Muscle of arm (tissue), 14 donors: ENCODE measurements at places on chromosomes 13 and 19.
A peak's percentile ranks its signal among the peaks of the same experiment; 100 is the strongest.

GRCh38 chr19:33273881-33274662, 28.3 kb downstream of the CEBPA start:
- peak; percentile 36 for DNase-seq

DNA sequence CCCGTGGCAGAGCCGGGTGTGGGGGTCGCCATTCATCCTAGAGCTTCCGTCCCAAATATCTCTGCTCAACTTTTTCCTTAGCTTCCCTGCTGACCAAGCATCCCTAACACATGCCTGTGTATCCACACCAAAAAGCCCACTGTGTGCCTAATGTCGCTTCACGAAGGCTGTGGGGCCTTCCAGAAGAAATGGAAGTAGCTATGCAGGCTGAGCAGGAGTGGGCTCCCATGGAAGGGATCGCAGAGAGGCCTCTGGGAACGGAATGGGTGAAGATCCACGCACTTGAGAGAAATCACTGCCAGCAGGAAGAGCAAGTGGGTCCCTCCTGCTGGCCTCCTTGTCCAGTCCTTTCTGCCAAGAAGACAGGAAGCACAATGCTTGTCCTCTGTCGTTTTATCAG, 136.0 kb downstream of the SOX1 start:
- no peak for DNase-seq

GRCh38 chr19:56983171-56983570, 136.6 kb upstream of the USP29 start:
- no peak for DNase-seq

- peak; percentile 47 for DNase-seq
Observed at GRCh38 chr19:34172661-34173192, 423 bp downstream of the LSM14A start.

- no peak for DNase-seq
Observed at GRCh38 chr19:54354761-54355160, 10.0 kb downstream of the LAIR1 start.

- no peak for DNase-seq
Observed at GRCh38 chr13:90768116-90768515, 579.4 kb upstream of the MIR17HG start.

DNA sequence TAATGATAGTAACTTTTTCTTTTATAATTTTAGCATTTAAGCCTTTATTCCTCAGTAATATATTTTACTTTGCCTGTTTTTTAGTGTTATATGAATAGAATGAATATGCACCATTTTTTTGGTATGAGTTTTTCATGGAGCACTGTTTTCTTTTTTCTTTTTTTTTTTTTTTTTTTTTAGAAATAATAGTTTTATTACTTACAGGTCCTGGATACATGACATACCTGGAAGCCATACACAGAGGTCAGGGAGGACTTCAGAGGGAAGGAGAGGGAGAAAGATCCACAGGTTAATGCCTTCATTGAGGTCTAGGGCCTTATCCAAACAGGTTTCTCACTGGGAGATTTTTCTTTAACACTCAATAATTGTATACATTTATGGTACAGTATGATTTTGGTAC, 26.4 kb downstream of the KCTD4 start:
- DNase-seq: no peak

- DNase-seq: peak; percentile 78
Observed at GRCh38 chr19:38233740-38234251, 9.8 kb upstream of the DPF1 start.

DNA sequence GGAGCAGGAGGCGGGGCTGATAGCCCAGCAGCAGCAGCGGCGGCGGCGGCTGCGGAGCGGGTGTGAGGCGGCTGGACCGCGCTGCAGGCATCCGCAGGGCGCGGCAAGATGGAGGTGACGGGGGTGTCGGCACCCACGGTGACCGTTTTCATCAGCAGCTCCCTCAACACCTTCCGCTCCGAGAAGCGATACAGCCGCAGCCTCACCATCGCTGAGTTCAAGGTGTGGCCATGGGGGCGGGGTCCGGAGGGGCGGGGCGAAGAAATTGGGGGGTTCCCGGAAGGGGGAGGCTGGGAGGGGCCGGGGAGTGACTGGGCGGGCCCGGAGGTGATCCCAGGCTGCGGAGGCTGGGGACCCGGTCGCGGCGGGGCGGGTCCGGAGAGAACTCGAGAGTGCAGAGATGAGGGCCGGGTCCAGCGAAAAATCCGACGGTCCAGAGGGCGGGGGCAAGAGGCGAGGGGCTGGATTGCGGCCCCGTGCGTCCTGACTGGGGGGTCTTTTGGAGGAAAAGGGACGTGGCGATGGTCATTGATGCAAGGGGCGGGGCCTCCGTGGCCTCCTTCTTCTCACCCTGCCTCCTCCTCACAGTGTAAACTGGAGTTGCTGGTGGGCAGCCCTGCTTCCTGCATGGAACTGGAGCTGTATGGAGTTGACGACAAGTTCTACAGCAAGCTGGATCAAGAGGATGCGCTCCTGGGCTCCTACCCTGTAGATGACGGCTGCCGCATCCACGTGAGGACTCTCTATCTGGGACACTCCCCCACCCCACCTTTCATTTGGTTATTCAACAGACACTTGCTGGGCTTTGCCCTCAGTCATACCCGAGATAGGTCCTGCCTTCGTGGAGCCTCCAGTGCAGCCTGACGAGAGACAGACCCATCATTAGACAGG, at the start of gene TBCB:
Gene TBCB (plus strand): TSS at position 16 of the 891 bp plus-strand sequence. CDS start 93 bp downstream, at position 109.
- no peak for DNase-seq

- DNase-seq: no peak
Observed at GRCh38 chr13:29059800-29060199, 239.7 kb downstream of the MTUS2 start.

- DNase-seq: no peak
Observed at GRCh38 chr19:15555021-15555420, 46.7 kb downstream of the CYP4F22 start.

DNA sequence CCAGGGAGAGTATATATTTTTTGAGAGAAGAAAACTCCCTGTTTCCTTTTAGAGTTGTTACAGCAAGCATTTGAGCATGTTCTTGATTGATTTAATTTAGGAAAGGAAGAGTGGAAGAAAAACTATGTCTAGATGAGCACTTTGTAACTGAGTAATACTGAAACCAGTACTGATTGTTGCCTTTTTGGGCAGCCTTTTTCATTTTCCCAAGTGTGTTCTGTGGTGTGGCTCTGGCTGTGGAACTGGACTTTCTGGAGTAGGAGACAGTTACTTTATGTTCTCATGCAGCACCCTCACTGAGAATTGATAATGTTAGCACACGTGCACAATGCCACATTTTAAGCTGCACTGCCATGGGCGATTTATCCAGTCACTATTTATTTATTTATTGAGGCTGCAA, 211.5 kb downstream of the LMO7 start:
- no peak for DNase-seq

- no peak for DNase-seq
Observed at GRCh38 chr13:75494491-75494890, 12.5 kb upstream of the TBC1D4 start.

GRCh38 chr13:72368031-72368430, 359.4 kb downstream of the MZT1 start:
- DNase-seq: no peak

GRCh38 chr13:99717959-99718674, 216.8 kb downstream of the TM9SF2 start:
- DNase-seq: no peak

DNA sequence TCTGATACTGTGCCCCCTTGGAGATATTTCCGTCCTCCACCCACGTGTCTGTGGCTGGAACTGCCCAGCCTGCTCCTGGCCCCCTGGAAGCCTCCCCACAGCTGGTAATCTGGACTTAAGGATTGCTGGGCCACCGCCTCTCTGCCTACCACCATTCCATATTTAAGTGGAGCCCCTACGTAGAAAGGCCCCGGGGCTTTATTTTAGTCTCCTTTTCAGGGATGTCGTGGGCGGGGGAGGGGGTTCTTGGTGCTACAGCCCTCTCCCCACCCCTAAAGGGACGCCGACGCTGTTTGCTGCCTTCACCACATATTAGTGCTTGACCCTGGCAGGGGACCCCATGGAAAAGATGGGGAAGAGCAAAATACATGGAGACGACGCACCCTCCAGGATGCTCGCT, 2.7 kb upstream of the NOP53 start:
- no peak for DNase-seq

- DNase-seq: peak; percentile 81
Observed at GRCh38 chr19:3304871-3305423, 61.4 kb upstream of the NFIC start.

DNA sequence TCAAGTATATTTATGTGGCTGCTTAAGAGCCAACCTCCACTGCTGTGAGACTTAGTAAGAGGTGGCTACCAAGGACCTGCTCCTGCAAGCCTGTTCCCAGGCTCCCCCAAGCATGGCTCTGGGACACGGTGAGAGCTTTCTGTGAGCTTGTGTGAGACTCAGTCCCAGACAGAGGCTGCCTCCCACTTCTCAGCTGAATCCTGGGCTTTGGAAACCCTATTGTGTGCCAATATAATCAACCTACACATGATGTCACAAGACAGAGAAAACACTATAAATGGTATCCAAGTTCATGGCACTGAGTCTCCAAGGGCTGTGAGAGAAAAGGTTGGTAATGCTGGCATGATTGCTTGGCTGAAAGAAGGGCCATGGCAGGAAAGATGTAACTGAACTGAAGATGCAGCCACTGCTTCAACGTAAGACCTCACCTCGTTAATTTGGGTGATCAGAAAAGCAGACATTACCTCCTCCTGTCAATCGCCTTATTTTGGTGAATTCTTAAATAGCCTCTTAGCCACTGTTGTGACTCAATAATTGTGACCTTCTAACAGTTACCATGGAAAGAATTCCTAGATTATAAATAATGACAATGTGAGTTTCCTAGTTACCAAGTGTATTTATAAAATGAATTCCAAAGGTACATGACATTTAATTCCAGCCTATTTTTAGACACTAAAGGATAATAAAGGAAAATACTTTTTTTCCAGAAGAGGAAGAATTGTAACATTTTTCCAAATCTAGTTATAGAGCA, 332.0 kb downstream of the IRS2 start:
- peak; percentile 15 for DNase-seq

- no peak for DNase-seq
Observed at GRCh38 chr19:8138201-8138600, 11.2 kb downstream of the FBN3 start.

- DNase-seq: no peak
Observed at GRCh38 chr19:4775627-4776152, 15.8 kb upstream of the FEM1A start.
